ENCODE measurements at places on chromosomes 3 and 15. TPM values are rescaled to one million over a fixed set of nuclear protein-coding genes. Genes with fewer than 3 reads are reported as not detected.

Gene TM4SF4
- not detected for polyA plus RNA-seq

Gene ST3GAL6
- 0.57 TPM for polyA plus RNA-seq

DNA sequence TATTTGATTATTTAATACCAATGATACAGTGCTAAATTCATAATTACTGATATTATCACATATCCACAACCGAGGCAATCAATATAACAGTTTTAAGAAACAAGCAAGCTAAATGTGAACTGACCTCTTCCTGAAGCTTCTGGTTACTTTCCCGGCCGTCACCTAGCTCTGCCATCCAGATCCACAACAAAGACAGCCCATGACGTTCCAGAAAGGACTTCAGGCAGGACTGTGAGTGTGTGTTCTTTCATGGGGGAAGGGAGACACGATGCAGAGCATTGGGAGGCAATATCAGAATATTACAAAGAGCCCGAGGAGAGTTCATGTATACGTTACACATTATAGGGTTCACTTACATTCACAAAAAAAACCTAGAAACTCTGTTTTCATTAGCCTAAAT, 77.8 kb downstream of the SETD2 start:
- peaks cover 43% of the 10 kb centered on the region for H3K4me1 ChIP-seq
- H3K36me3 ChIP-seq, result peaks cover 17% of the 10 kb centered on the region
- no peak overlapping the region for H3K27ac ChIP-seq
- H3K27me3 ChIP-seq, result peaks cover 2% of the 10 kb centered on the region
- no peak overlapping the region for H3K4me3 ChIP-seq

- no peaks in the 10 kb centered on the region for H3K4me1 ChIP-seq
- no peak overlapping the region for H3K4me3 ChIP-seq
- no peak overlapping the region for H3K27ac ChIP-seq
Measured at GRCh38 chr3:99586701-99587100, 51.7 kb upstream of the COL8A1 start.

DNA sequence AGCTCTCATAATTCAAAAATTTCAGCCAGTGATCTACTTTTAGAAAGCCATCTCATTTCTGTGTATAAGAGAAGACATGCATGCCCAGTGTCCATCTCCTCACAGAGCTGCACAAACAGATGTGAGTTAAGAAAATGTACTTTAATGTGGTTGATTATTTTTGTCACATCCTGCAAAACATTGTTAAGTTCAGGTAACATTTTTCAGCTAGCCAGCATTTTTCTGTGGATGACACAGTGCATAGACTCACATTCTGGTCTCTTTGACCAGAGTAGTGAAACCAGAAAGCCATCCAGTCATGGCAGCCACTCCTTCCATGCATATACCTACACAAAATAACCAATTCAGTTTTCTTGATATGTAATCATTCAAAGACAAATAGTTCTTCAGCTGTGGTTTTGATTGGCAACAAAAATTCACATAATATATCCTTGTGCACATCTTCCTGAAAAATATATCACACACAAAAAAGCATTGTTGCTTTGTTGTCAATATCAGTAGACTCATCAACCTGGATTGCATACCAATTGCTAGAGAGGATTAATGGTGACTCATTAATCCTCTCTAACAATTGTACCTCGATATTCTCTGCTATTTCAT, 2.1 kb upstream of the PLSCR1 start:
- H3K27ac ChIP-seq, result peak overlapping the region; percentile 26
- peaks cover 4% of the 10 kb centered on the region for H3K27me3 ChIP-seq

DNA sequence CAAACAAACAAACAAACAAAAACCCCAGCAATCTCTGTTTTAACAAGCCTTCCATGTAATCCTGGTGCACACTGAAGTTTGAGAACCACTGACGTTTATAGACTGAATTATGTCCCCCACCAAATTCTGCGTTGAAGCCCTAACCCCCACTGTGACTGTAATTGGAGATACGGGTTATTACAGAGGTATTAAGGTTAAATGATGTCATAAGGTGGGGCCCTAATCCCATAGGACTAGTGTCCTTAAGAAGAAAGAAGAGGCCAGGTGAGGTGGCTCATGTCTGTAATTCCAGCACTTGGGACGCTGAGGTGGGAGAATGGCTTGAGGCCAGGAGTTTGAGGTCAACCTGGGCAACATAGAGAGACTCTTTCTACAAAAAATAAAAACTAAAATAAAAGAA, 42.4 kb upstream of the TM4SF1 start:
- H3K4me1 ChIP-seq, result peaks cover 9% of the 10 kb centered on the region
- no peak for DNase-seq
- no peak overlapping the region for H3K27ac ChIP-seq
- H3K4me3 ChIP-seq, result no peak overlapping the region

DNA sequence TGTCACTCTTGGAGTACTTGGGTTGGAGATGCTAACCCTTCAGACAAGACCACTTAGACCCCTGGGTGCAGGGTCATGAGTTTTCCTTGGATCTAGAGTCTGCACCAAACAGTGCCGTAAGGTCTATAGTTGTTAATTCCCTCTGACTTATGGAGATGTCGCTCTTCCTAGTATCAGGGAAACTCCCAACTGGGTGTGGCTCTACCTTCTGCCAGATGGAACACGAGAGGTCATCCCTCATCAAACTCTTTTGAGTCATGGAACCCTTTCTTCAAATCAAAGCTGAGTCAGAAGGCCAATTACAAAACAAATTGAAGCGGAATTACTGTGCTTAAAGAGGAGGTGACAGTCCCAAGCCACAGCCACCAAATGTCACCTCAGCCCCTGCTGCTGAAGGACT, 514.9 kb upstream of the PROK2 start:
- no peak for DNase-seq
- H3K27me3 ChIP-seq, result peaks cover 2% of the 10 kb centered on the region
- no peak overlapping the region for H3K4me3 ChIP-seq
- no peaks in the 10 kb centered on the region for H3K4me1 ChIP-seq

GRCh38 chr3:160486459-160486869, 36.9 kb upstream of the TRIM59 start:
- H3K27ac ChIP-seq, result no peak overlapping the region
- no peaks in the 10 kb centered on the region for H3K36me3 ChIP-seq
- peaks cover 15% of the 10 kb centered on the region for H3K4me1 ChIP-seq

- no peak for DNase-seq
- peaks cover 6% of the 10 kb centered on the region for H3K4me1 ChIP-seq
- H3K27me3 ChIP-seq, result peaks cover 8% of the 10 kb centered on the region
- H3K27ac ChIP-seq, result no peak overlapping the region
- peak overlapping the region; percentile 81 for H3K4me3 ChIP-seq
Measured at GRCh38 chr3:159764490-159765029, 224.1 kb upstream of the IL12A start.

DNA sequence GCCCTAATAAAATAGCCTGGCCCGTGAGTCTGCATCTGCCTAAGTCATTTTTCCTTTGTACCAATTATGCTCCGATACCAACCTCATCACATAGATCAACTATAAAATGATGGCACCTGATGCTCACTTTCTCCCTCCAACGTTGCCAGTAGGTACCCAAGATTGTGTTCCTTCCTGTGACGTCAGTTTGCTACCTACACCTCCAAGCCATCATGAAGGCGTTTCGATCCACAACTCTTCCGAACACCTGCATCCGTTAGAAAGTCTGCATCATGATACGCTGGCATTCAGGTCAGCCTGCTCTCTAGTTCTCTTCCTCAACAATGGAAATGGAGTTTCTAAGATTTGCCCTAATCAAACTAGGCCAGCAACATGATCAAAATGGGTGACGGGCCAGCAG, 7.7 kb downstream of the PKM start:
- H3K27ac ChIP-seq, result no peak overlapping the region
- peaks cover 6% of the 10 kb centered on the region for H3K36me3 ChIP-seq
- DNase-seq, result no peak
- H3K4me1 ChIP-seq, result peaks cover 48% of the 10 kb centered on the region
- H3K4me3 ChIP-seq, result no peak overlapping the region

DNA sequence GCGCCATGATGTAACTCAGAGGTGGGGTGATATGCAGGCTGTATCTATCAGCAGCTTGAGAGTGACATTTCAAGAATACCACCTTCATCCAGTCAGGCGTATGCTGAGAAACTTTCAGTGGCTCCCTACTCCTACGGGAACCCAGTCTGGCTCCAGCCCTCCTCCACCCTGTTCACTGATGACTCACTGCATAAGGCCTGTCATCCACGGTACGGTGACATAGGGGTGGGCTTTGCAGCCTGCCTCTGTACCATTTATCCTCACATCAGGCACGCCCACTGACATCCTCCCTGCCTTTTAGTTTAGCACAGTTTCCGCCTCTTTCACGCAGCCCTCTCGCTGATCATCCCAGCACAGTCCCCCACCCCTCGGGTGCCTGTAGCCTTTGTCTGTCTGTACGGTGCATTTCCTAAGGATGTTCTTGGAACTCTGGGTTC, 11.7 kb downstream of the PXYLP1 start:
- no peak for DNase-seq
- peaks cover 2% of the 10 kb centered on the region for H3K4me1 ChIP-seq
- H3K36me3 ChIP-seq, result peaks cover 21% of the 10 kb centered on the region
- H3K27me3 ChIP-seq, result peaks cover 2% of the 10 kb centered on the region

GRCh38 chr15:39226169-39226937, 354.5 kb upstream of the THBS1 start:
- no peak overlapping the region for H3K27ac ChIP-seq
- no peak overlapping the region for H3K4me3 ChIP-seq
- peaks cover 12% of the 10 kb centered on the region for H3K27me3 ChIP-seq
- DNase-seq, result no peak
- no peaks in the 10 kb centered on the region for H3K36me3 ChIP-seq

DNA sequence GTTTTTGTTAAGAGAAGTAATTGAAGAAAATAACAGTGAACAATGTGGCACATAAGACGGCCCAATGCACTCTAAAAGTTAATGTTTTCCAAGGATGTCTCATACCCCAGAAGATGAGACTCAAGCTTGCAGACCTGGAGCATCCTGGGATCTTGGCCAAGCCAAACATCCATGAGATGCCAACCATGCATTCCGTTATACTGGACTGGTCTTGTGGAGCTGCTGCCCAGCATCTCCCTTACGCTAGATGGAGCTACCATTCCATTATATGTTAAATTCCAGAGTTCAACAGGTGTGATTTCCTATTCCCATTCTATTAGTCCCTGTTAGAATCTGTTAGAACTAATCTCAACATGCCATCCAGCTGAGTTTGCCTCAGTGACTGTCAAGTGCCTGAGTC, 181.8 kb downstream of the PDCD6IP start:
- H3K36me3 ChIP-seq, result no peaks in the 10 kb centered on the region
- H3K27ac ChIP-seq, result no peak overlapping the region
- no peaks in the 10 kb centered on the region for H3K4me1 ChIP-seq
- H3K4me3 ChIP-seq, result no peak overlapping the region

DNA sequence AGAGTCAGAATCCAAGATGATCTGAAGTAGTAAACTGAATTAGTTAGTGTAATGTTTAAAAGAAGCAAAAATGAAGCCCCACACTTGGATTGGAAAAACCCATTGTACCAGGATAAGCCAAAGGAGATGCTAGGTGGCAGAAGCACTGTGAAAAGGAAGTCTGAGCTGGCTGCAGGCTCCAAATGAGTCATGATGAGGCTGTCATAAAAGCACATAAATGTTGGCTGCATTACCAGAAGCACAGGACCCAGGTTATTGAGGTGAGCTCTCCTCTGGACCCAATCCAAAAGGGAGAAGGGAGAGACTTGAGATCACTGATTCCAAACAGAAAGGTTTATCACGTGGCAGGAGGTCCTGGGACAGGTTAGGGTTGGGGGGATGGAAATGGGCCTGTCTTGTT, 3.2 kb upstream of the ACAN start:
- peaks cover 13% of the 10 kb centered on the region for H3K27me3 ChIP-seq
- no peaks in the 10 kb centered on the region for H3K36me3 ChIP-seq
- H3K4me1 ChIP-seq, result peaks cover 5% of the 10 kb centered on the region
- no peak overlapping the region for H3K4me3 ChIP-seq

DNA sequence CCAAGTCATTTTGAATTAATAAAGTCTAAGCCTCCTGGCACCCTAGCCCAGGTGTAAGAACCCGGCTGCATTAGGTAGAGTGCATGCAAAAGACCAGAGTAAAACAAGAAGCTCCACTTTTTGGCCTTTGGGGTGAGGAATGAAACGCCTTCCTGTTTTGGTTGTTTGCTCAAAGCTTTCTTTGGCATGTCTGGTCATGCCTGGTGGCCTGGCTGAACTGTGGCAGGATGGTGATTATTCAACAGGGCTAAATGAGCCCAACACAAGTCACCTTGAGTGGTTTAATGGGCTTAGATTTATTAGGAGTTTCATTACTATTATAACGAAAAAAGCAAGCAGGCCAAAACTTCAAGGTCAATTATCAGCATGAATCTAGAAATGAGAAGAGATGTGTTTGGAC, 40.9 kb upstream of the LDHAL6B start:
- H3K36me3 ChIP-seq, result no peaks in the 10 kb centered on the region
- H3K4me3 ChIP-seq, result no peak overlapping the region
- no peaks in the 10 kb centered on the region for H3K27me3 ChIP-seq
- H3K27ac ChIP-seq, result no peak overlapping the region

GRCh38 chr15:65285291-65286068, 1.2 kb downstream of the PARP16 start:
- H3K36me3 ChIP-seq, result no peaks in the 10 kb centered on the region
- DNase-seq, result no peak
- peaks cover 42% of the 10 kb centered on the region for H3K4me1 ChIP-seq
- H3K4me3 ChIP-seq, result peak overlapping the region; percentile 87

- H3K4me1 ChIP-seq, result peaks cover 8% of the 10 kb centered on the region
- no peak overlapping the region for H3K4me3 ChIP-seq
- H3K27ac ChIP-seq, result no peak overlapping the region
- DNase-seq, result no peak
- no peaks in the 10 kb centered on the region for H3K36me3 ChIP-seq
- H3K27me3 ChIP-seq, result peaks cover under 1% of the 10 kb centered on the region
Measured at GRCh38 chr15:77076323-77076915, 5.5 kb upstream of the TSPAN3 start.

DNA sequence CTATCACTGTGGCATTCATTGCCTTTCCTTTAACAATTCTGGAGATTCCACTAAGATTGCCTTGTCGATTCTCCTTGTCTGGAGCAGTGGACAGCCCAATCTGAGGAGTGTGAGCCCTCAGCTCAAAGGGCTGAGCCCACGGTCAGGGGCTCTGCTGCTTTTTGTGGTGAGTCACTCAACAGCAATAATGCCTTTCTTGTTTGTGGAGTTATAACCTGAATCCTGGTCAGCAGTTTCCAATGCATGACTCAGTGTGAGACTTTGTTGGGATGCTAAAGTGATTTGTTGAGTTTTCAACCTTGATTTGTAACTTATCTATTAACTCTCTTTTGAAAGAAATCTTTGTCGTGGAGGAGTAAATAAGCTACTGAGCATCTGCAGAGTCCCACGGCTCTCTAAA, 183.5 kb downstream of the TJP1 start:
- no peaks in the 10 kb centered on the region for H3K4me1 ChIP-seq
- H3K27me3 ChIP-seq, result no peaks in the 10 kb centered on the region
- no peak overlapping the region for H3K27ac ChIP-seq
- no peak overlapping the region for H3K4me3 ChIP-seq

DNA sequence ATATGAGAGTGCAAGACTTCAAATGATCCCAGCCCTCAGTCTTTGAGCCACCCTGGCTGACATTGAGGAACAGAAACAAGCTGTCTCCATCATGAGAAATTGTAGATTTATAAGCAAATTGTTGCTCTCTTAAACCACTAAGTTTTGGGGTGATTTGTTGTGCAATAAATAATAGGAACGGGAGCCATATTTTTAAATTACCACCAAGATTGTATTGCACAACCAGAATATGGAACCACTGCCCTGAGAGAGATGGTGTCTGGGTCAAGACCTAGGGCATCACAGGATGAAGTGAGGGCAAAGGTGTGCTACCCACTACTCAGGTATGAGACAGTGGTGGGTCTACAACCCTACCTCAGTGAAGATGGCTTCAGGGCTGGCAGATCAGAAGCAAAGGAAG, 2.3 kb upstream of the CFAP92 start:
- H3K4me3 ChIP-seq, result no peak overlapping the region
- H3K36me3 ChIP-seq, result no peaks in the 10 kb centered on the region
- no peak overlapping the region for H3K27ac ChIP-seq
- H3K27me3 ChIP-seq, result peaks cover 18% of the 10 kb centered on the region

GRCh38 chr3:172839679-172840078, 89.2 kb downstream of the ECT2 start:
- H3K4me3 ChIP-seq, result no peak overlapping the region
- no peaks in the 10 kb centered on the region for H3K36me3 ChIP-seq
- H3K27ac ChIP-seq, result no peak overlapping the region
- H3K27me3 ChIP-seq, result peaks cover 3% of the 10 kb centered on the region
